A549 treated with RU486 at 1 μM for 4 hours (cell line): ENCODE measurements at places on chromosomes 5 and 9. TPM values are rescaled to one million over a fixed set of nuclear protein-coding genes. Genes with fewer than 3 reads are reported as not detected.

The TMEM267 gene
- 8.5 to 23.4 TPM (median 20.4 TPM) in 5 replicates for total RNA-seq

The BAAT gene
- total RNA-seq, result 0.31 to 0.72 TPM (median 0.47 TPM) in 5 replicates

The KIF4B gene
- total RNA-seq, result 0.02 to 0.06 TPM in 2 of 5 replicates, not detected in the others

The COL5A1 gene
- total RNA-seq, result 28.6 to 57.4 TPM (median 47.8 TPM) in 5 replicates

The PRDM9 gene
- total RNA-seq, result not detected in 5 replicates
